WTC11 (cell line): ENCODE measurements at places on chromosomes 5 and 9. TPM values are rescaled to one million over a fixed set of nuclear protein-coding genes. Genes with fewer than 3 reads are reported as not detected.

- DNase-seq: no peak
Measured at GRCh38 chr5:52457810-52458209, 329.9 kb upstream of the ITGA1 start.

Gene TEX10
- total RNA-seq: 47.6 to 64.7 TPM (median 50.5 TPM) in 3 replicates

GRCh38 chr5:151480384-151481293 lies 33.2 kb downstream of the SLC36A1 start:
- no peak for DNase-seq

Gene SDHA
- total RNA-seq: 135 to 145 TPM (median 137 TPM) in 3 replicates

GRCh38 chr9:98263482-98264357 lies 8.3 kb upstream of the TBC1D2 start:
- peak; percentile 86 for DNase-seq

- no peak for DNase-seq
Measured at GRCh38 chr5:66012271-66012670, 85.9 kb downstream of the ERBIN start.

GRCh38 chr9:95857124-95857523 lies 18.4 kb upstream of the ERCC6L2 start:
- DNase-seq: no peak

Gene PCDHGA11
- total RNA-seq: 7.0 to 8.4 TPM (median 7.1 TPM) in 3 replicates

Gene RLN2
- 4.0 to 4.7 TPM (median 4.3 TPM) in 3 replicates for total RNA-seq

Gene STING1
- 0.37 to 1.6 TPM (median 0.64 TPM) in 3 replicates for total RNA-seq

Gene SVEP1
- 0.39 to 0.74 TPM (median 0.48 TPM) in 3 replicates for total RNA-seq

Gene IL31RA
- 0.18 TPM in 1 of 3 replicates, not detected in the others for total RNA-seq

DNA sequence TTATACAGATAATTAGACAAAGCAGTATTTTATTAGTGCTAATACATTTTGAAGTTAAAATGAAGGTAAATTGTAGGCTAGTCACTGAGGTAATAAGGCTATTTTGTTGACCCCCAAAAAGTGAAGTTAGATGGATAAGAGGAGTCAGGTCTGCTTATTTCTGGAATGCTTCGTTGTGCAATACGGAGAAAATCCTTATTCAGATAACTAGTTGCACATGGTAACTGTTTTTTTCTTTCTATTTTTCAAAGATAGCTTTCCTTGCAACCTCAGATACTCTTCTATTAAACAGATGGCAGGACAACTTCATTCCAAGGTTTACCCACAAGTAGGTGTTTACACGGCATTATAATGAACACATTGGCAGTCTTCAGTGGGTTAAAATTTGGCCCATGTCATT lies 101.1 kb downstream of the TMEM174 start:
- no peak for DNase-seq

Gene SPAAR
- 0.23 to 0.33 TPM in 2 of 3 replicates, not detected in the other for total RNA-seq

DNA sequence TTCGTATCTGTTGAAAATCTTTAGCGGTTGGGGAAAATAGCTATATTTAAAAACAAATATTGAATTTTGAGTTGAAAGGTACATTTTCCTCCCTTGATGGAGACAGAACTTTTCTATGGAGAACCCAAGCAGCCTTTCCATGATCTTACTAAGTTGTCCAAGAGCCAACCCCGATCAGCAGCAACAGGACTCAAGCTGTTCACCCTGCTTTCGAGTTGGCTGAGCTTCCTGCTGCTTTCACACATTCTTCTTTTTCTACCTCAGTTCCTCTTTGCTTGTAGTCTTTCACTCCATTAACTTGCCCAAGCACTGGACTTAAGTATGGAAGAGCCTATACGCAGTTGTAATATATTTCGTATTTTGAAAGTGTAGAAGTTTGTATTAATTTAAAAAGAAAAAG lies 59.4 kb downstream of the IL6ST start:
- no peak for DNase-seq

Gene FAM153A
- 1.7 to 6.0 TPM (median 5.2 TPM) in 3 replicates for total RNA-seq

DNA sequence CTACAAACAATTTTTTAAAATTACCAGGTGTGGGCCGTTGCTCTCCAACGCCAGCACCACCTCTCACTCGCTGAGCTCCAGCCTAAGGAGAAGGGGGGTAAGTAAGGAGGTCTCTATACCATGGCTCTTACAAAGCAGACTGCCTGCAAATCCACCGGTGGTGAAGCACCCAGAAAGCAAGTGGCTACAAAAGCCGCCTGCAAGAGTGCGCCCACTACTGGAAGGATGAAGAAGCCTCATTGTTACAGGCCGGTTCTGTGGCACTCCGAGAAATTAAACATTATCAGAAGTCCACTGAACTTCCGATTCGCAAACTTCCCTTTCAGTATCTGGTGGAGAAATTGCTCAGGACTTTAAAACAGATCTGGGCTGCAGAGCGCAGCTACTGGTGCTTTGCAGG lies 46.0 kb downstream of the CDO1 start:
- peak; percentile 72 for DNase-seq

GRCh38 chr9:123265833-123266232 lies 2.6 kb downstream of the STRBP start:
- DNase-seq: no peak

Gene CAPSL
- not detected in 3 replicates for total RNA-seq

GRCh38 chr9:82273121-82273520 lies 284.5 kb downstream of the SPATA31D1 start:
- DNase-seq: no peak

DNA sequence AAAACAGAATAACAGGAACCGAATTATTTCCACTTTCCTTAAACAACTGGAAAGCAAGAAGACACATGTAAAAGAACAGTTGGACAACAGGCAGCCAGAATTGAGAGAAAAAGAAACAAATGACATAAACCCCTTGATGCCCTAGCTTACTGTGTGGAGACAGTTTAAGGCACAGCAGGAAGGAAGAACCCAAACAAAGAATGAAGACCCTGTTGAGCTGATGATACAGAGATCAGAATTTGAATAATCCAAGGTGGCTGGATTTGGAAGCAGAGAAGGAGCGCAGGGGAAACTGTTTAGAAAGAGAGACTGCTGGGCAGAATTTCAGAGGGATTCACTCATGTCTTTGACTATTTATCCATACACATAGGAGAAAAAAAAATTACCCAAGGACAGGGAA lies 316.3 kb upstream of the POU5F2 start:
- DNase-seq: no peak

Gene KLF9
- 0.78 to 1.0 TPM (median 0.82 TPM) in 3 replicates for total RNA-seq

DNA sequence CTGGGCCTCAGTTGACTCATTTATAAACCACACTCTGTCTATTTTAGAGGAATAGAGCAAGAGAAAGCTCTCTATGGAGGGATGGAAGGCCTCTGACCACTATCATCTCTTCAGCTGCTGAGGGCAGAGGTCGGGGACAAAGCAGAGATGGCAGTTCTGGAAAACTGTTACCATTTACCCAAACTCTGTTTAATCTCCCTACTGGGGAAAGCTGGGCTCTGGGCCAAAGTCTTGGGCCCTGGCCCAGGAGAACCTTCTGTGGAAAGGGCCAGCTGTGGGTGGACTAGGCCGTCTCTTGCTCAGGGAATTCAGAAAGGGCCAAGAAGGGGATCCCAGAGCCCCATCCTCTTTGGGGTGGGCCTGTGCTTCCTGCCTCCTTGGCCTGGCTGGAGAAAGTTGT lies 100.0 kb downstream of the PSD2 start:
- no peak for DNase-seq

DNA sequence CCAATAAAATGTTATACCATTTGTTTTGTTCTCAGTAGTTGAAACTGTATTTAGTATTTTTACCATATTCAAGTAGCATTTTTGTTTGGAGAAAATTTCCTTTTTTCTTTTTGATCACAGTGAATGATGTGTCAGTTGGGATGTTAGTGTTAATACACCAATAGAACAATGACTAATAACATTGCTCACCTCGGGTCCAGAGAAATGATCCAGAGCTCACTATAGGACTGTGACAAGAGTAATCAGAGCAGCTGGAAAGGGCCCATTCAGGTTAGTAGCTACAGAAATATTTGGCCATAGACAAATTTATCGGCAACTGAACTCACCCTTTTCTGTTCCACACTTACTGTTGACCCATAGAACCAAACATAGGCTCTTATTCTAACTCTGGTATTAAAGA lies 989.2 kb downstream of the TLE4 start:
- no peak for DNase-seq

GRCh38 chr5:1797103-1797800 lies 2.4 kb downstream of the MRPL36 start:
- no peak for DNase-seq

DNA sequence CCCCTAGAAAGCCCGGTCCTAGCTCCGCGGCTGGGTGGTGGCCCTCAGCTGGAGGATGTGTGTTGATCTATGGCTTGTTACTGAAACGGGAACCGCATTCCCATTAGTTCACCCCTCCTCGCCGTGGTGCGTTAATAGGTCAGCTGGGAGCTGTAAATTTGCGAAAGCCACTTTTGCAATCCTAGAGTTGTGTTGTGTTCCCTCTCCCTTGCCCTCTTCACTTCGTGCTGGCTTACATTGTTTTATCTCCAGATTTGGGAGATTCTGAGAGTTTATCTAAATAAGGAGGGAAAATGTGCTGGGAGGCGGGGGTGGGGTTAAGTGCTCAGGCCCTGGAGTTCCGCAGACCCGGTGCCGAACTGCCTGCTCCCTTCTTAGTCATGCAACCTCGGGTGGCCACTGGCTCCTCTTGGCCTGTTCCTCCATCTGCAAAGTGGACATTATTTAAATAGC lies 62.8 kb downstream of the HMCN2 start:
- DNase-seq: no peak
